ENCODE measurements at places on chromosomes 11 and 22.

- no peak for DNase-seq
These were observed 42.1 kb upstream of the TTC12 start for GRCh38 chr11:113272281-113272680.

DNA sequence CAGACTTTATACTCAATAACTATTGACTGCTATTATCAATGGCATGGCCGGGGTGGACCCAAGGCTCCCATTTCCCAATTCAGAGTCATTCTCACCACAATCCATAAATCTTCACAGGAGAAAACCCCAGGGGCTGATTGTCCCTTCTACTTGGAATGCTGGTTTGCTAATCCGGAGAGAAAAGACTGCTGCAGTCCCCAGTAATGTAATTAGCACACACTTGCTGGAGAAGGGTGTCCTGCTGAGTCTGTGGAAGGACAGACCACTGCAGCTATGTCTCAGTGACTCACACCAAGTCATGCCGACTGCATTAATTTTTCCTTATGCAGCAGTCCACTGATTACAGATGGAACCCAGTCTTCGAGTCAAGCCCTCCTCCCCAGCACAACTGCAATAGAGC is 5.9 kb upstream of the ETS1 start:
- no peak for DNase-seq

DNA sequence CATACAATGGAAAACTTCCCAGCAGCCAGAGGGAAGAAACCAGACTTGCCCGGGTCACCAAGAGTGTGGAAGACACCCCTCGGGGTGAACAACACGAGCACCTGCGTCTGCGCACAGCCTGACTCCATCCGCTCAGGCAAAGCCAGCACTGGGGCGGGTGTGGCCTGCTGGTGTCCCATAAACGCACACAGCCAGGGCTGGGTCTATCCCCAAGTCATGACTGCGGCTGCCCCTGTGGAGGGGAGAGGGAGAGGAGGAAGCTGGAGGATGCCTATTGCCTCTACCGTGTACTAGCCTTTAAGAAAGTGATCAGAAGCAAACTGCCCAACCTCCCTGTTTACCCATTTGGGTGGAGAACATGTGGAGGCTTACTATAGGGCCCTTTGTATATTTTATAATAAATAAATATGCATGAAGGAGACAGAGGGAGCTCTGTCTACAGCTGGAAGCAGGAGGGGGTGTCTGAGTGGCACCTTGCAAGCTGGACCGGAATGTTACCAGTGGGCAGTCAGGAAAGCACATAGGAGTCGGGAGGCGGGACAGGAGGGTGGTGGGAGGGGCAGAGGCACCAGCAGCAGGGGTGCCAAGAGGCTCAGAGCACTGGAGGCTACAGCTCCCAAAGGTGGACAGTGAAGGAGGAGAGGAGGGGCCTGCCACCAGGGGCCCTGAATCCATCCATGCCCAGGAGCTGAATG is 79.6 kb downstream of the PHF21B start:
- no peak for DNase-seq

GRCh38 chr22:39873965-39874364 is 19.6 kb downstream of the ENTHD1 start:
- no peak for DNase-seq

DNA sequence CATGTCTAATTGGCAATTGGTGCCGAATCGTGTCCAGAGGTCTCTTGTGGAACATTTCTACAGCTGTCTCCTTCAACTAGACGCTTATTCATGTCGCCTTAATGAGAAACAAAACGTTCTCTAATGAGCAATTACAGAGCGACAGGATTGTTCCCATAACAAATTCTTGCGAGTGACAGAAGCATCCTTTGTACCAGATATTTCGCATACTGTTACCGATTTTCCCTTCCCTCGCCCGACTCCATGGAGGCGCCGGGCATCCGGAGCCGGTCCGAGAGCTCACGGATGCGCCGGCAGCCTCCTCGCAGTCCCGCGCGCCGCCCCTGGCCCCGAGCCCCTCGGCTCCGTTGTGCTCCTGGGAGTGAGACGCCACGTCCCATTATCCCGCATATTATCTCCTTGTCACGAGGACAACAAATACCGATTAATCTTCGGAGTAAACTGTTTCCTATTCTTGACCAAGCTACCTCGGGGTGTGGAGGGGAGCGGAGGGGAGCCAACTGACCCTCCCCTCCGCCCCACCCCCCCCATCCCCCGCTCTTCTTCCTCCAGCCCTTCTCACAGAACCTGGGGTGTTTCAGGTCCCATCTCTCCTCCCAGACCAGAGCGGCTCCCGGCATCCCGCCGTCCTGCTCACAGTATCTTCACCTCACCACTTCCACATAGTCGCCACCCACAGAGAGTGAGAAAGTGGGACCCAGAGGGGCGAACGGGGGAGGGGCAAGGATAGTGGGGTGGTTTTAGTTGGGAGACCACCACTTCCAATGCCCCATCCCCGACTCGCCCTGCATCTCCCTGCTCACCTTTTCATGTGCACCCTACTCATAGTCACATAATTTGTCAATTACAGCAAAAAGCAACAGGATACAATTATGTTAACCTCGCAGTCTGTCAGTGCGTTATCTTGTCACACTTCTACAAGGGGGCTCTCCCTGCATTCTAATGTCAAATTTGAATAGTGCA is 11.4 kb downstream of the PAX6 start:
- DNase-seq = no peak

DNA sequence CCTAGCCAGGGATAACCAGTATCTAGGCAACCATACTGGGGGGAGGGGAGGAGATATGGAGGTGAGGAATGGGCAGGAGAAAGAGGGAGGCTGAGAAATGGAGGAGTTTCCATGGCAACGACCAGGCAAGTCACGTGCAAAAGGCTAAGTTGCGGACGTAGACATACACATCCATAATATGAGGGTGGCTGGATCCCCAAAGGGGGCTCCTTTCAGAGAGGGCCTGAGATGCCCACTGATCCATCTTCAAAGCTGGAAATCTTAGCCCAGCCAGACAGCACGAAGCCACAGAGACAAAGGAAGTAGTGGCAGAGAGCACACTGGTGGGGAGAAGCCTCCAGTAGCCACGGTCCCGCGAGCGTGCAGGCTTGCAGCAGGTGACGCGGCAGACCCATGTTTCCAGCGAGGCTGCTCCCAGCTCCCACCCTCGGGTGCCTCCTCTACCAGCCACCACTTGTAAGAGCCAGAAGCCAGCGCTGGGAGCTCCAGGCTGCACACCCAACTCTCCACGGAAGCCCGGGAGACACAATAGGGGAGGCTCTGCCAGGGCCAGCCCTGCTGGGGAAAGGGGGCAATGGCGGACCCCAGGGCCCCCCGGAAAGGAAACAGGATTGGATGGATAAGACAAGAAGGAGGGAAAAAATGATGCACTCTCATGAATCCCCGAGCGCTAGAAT is 938 bp downstream of the FXYD6 start:
- no peak for DNase-seq

DNA sequence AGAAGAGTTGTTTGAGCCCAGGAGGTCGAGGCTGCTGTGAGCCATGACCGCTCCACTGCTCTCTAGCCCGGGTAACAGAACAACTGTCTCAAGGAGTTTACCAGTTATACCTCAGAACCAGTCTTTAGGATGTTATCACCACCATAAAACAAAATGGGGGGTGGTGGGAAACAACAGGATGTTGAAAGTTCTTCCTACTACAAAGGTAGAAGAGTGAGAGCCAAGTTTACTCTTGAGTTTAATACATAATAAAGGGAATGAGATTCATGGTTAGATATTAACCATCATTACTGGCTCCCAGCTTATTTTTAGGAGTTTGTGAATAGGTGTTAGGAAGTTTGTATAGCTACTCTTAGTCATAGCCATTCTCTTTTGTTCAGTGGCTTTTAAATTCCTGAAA is 78.8 kb upstream of the HORMAD2 start:
- no peak for DNase-seq

DNA sequence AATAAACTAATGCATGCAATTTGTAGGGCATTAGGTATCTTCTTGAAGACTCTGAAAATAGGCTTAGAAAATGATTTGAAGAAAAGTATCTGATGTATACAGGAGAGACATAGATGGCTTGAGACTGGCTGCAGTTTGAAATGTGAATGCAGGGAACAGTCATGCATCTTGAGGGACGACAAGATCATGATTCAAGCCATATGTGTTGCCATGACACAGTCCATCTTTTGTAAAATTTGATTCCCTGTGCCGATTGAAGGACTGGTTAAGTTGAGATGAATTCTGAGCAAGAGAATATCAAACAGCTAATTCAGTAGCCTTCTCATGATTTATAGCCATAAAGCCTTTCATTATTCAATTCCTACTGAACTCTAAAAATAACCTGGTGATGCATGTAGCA is 231.6 kb downstream of the CASP12 start:
- DNase-seq = no peak

DNA sequence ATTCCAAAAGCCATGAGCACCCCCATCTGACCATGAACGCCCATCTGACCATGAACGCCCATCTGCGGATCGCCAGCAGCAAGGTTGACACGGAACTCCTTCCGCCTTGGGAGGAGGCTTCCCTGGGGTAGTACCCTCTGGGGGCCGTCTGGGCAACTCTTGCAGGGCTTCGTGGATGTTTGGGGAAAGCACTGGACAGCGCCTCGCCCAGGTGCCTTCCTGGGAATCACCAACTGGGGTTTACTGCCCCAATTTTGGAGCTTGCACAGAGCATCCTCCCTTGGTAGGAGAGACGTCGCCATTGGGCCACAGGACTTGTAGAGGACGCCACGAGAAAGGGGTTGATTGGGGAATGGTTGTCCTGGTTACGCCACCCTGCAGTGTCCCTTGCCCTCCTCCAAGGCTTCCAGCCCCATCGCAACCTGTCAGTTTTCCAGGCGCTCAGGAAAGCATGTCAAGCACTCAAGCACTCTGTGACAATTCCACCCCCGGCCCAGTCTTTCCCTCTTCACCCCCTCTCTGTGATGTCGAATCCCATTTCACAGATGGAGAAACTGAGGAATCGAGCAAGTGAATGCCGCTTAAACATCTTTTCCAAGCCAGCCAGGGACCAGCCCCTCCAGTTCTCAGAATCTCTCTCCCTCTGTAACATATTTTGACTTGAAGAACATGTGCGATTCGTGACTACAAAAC is 914 bp upstream of the PRDM11 start:
- no peak for DNase-seq

GRCh38 chr11:24422376-24422775 is 74.5 kb upstream of the LUZP2 start:
- no peak for DNase-seq

DNA sequence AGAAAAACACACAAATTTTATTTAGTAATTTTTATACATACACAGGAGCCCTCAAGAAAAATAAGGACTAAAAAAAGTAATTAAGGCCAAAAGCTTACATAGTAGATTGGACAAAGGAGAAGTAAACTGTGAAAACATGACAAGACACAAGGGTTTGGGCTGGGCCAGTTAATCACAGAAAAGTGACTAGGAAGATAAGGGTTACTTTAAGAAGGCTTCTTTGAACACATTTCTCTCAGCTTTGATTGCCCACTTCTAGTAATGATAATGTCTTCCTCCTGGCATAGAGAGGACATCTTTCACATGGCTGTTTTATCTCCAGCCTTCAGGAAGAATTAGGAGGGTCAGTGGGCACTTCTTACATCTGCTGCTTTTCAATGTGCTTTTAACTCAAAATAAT is 3.4 kb downstream of the RNF141 start:
- no peak for DNase-seq

DNA sequence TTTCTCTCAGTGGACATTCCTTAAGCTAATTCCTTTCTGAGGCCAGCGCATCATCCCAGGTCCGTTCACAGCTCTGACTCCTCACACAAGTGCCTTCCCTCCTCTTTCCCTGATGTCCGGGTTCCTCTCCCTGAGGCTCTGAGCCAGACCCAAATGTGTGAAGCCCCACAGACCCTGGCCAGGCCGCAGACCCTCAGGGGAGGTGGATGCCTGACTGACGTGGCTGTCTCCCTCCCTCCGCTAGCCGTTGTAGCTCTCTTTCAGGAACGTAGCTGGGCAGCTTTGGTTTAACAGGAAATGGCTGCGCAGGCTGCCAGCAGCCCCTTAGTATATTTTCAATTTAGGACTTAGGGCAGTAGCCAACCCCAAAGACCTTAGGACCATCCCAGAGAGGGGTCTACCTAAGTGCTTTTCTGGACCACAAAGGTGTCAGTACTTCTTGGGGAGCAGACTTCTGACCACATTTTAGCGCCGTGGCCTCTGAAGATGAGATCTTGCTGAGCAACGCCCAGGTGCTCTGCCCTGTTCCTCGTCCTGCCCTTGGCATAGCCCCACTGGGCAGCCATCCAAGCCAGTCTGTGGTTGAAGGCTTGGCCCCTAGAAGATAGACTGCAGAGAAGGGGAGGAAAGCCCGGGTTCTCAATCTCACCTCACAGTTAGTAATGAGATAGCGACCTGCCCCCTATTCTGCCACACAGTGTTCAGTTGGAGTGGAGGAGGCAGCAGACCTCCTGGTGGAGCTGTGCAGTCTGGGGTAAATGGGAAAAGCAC is 27.0 kb downstream of the MYBPC3 start:
- DNase-seq = no peak

DNA sequence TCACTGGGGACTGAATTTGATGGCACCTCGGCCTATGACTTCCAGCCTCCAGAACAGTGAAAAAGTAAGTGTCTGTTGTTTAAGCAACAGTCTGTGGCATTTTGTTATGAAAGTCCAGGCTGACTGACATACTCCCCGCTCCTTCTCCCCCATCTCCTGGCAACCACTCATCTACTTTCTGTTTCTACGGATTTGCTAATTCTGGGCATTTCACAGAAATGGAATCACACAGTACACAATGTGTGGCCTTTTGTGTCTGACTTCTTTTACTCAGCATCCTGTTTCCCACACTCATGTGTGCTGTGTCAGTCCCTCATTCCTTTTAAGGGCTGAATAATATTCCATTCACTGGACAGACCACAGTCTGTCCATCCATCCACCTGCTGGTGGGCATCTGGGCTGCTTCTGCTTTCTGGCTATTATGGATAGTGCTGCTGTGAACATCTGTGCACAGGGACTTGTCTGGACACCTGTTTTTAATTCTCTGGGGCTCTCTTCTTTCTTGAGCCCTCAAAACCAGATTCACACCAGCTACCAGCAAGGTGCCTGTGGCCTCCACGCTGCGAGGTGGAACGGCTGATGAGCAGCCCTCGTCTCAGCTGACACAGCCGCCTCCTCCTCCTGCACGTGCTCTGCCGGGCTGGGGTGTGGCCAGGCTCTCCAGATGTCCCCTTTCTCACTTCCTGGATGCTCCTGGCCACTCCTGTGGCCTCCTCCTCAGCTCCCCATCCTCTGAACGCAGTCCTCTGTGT is 333.1 kb downstream of the CTTN start:
- no peak for DNase-seq

DNA sequence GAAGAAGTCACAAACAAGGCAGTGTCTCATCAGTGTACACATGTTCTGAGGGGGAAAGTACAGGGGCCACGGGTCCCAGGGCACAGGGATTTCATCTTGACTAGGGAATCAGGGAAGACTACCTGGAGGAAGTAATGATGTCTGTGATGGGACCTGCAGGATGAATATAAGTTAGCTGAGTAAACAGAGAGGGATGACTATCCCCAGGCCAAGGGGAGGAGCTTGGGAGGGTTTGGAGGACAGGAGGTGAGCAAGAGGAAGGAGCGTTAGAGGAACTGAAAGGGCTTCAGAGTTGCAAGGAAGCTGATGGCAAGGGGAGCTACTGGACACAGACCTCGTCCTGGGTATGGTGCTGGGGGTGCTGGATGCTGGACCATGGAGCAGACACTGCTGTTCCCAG is 56.4 kb downstream of the TRAF6 start:
- no peak for DNase-seq
